Stimulated activated CD8-positive, alpha-beta memory T cell treated with anti-CD3 and anti-CD28 coated beads, Interleukin-2, amount 100 ng/mL, for 1 hour (primary cell): ENCODE measurements at places on chromosomes 2 and 18.

DNA sequence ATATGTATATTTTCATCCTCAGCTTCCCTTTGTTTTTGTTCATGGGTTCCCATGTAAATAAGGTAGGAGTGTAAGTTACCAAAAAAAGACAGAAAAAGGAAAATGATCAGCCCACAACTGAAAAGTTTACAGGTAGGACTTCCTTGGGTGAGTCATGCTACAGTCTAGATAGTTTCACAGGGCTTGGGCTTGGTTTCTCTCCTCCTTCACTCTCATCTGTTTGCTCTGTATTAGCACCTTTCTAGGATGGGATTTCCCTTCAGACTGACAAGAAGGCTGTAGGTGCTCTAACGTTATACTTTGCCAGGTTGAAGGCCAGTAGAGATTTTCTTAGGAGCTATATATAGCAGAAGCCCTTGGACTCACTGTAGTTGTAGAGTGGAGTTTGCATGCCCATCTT, 57.9 kb downstream of the FAM171B start:
- no peak for DNase-seq

- no peak for DNase-seq
Measured at GRCh38 chr18:57901825-57902589, 98.9 kb upstream of the ATP8B1 start.

- no peak for DNase-seq
Measured at GRCh38 chr2:137000811-137001210, 235.5 kb downstream of the THSD7B start.

DNA sequence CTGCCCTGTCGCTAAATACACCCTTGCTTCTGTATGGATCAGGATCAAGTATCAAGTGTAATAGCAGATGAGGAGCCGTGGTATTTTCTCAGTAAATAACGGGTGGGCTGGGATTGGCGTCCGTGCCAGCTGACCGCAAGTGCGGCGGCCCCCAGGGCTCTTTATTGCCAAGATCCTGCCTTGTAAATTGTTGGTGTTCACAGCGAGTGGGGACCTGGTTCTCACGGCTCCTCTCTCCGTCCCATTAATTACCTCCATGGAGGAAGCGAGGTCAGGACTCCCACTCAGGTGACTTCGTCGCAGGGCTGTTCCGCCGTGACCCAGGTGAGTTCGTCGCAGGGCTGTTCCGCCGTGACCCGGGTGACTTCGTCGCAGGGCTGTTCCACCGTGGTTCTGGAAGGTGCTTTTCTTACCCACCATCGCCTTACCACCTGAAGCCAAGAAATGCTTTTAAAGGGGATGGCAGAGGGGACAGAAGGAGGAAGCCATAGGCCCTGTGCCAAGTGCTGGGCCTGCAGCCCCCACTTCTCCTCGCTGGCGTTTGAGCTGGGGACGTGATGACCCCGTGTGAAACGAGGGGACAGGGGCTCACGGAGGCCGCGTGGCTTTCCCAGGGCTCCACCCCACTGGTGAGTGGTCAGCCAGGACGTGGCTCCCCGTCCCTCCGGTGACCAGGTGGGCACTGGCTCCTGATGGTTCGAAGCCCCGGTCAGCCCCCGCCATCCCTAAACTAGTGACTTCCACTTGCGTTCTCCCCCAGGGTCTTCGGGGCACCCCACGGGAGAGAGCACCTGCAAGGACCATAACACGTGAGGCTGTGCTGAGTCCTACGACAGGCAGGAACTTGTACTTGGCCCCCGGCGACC, 118.4 kb downstream of the TWIST2 start:
- no peak for DNase-seq

GRCh38 chr2:136764452-136765255, 691 bp upstream of the THSD7B start:
- no peak for DNase-seq

- DNase-seq = no peak
Measured at GRCh38 chr2:180829261-180829660, 151.1 kb upstream of the UBE2E3 start.

GRCh38 chr2:26136451-26136850, 36.4 kb upstream of the GAREM2 start:
- DNase-seq = no peak

- DNase-seq = no peak
Measured at GRCh38 chr2:71863396-71863795, 284.3 kb downstream of the CYP26B1 start.

DNA sequence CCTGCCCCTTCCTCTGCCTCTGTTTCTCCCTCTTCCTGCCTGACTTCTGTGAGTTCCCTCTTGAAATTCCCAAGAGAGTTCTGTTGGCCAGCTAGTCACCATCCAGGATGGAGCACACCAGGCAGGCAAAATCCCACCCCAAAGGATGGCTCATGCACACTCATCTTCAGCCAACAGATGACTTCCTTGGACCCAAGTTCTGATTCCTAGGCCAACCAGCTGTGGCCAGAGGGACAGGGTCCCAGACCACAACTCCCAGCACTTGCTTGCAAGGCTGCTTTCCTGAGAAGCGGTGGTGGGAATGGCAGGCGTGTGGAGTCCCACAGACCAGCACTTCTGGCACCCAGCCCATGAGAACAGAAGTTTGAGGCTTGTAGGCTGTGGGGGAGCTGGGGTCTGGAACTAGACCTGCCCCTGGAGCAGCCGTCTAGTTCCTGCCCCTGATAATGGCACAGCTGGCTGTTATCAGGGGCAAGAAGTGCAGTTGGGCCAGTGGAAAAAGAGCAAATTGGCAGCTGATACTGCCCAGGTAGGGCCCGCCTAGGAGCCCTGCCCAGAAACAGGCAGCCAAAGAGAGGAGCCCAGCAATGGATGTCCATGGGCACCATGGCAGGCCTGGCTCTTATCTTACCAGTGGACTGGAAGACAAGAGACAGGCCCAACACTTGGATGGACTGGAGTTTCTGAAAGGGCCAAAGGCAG, 56.7 kb downstream of the CYP26B1 start:
- DNase-seq = no peak

DNA sequence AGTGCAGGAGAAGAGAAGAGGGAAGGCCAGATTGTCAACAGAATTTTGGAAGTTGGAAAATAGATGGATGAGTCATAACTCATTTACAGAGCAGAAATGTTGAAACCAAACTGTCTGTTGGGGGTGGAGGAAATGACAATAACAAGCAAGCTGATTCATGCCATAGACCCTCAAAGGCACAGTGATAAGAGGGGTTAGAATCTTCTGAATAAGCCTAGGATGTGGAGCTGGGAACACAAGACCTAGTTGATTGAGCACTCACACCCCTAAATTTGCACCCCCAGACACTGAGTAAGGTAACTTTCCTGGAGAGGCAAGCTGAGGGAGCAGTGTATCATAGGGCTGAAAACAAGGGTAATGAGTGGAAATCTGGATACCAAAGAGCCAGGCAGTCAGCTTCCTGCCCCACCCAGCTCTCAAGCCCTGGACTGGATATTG, 141.4 kb downstream of the SCG2 start:
- no peak for DNase-seq

- DNase-seq = no peak
Measured at GRCh38 chr2:17068021-17068420, 402.4 kb upstream of the CYRIA start.

GRCh38 chr2:138115666-138116065, 151.4 kb downstream of the HNMT start:
- DNase-seq = no peak

DNA sequence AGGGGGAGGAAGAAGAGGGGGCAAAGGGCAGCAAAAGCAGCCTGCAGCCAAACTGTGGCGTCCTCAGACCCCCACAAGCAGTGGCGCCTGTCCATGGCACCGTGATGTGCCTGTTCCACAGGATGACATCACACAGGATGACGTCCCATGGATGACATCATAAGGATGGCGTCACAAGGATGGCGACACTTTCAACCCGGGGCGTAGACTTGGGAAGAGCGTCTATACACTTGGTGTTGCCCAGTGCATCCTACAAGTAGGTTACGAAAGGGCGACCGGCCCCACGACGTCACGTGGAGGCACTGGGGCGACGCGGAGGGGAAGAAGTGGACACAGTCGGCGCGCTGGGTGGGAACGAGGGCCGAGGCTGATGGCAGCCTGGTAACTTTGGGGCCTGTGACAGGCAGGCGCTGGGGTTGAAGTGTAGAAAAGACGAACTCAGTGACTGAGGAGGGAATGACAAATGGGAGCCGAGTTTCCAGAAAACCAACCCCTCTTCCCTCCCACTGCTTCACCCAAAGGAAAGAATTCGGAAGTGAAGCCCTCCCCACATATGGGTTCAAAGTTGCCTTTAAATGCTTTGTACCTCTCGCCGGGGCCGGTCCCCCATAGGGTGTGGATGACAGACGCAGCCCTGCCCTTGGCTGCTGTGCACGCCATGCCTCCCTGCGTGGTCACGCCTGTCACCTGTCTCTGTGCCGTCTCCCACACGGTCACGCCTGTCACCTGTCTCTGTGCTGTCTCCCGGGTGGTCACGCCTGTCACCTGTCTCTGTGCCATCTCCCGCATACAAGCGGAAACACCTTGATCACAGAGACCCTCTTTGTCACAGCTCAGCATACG, 13.4 kb upstream of the KCNG2 start:
- DNase-seq = no peak

- DNase-seq = no peak
Measured at GRCh38 chr2:187395276-187396015, 52.6 kb downstream of the CALCRL start.

- peak; percentile 21 for DNase-seq
Measured at GRCh38 chr2:110674620-110675555, 3.0 kb downstream of the BUB1 start.

- no peak for DNase-seq
Measured at GRCh38 chr2:177296040-177296439, 31.5 kb upstream of the NFE2L2 start.

DNA sequence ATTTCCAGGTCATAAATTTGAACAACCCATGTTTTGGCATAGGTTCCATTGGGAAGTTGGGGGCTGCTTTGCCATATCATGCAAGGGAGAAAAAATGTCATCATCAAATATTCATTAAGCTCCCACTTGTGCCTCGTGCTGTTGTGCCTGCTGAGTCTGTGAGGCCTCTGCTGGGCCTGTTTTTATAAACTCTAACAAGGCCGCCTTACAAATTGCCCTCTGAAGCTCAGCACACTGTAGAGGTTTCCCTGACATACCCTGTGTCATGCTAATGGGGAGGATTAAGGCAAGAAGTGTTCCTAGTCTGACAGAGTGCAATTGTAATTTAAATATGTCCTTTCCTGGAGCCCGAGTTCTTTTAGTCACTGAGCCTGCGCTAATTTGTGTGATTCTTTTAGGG, 17.6 kb downstream of the OSBPL6 start:
- no peak for DNase-seq

DNA sequence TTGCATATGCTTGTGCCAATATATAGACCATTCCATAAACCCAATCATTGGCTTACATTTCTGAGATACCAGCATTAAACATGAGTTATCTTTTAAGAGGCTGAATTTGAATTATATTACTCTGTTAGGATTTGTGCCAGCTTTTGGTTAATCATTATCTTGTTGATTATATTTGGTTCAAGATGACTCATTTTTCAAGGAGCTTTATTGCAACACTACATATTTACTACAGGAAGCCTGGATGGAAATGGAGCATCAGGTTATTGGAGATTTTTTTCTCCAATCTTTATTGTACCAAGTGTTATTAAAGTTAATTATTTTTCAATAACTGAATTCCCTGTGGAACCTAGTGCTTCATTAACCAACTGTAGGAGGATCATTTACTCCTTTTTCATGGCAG, 26.4 kb downstream of the EML4 start:
- no peak for DNase-seq

GRCh38 chr2:8676191-8676920, 5.5 kb upstream of the ID2 start:
- no peak for DNase-seq
